ENCODE measurements at places on chromosomes 13 and 19.
A peak's percentile ranks its signal among the peaks of the same experiment; 100 is the strongest.

- peak; percentile 40 for DNase-seq
Observed at GRCh38 chr19:3186160-3186688, 494 bp downstream of the NCLN start.

DNA sequence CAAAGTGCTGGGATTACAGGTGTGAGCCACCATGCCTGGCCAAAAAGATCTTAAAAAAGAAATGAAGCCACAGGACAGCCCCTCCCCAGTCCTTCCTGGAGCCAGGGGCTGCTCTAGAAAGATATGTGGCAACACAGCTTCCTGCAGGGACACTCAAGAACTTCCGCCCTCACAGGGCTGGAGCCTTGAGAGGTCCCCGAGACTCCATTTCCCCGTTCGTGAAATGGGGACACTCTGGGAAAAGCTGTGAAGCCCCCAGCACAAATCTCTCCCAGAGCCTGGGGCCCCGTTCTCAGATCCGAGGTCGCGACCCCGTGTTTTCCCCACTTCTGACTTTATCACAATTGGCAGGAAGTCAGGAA is 2.5 kb upstream of the GPX4 start:
- no peak for DNase-seq

DNA sequence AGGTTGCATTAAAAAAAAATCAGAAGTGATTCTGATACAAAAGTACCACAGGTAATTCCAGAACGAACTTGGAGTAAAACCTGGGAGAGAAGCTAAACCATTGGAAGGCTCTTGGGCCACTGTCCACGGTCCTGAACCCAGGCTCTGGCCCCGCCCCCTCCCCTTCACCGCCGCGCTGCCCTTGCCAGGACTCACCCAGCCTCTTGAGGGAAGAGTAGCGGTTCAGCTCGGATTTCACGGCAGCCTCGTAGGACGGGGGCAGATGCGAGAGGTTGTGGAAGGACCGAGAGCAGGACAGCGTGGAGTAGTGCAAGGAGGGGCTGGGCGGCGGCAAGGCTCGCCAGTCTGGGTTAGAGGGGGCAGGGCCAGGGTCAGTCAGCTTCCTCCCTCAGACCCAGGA is 5.7 kb downstream of the SHISA7 start:
- DNase-seq, result no peak

DNA sequence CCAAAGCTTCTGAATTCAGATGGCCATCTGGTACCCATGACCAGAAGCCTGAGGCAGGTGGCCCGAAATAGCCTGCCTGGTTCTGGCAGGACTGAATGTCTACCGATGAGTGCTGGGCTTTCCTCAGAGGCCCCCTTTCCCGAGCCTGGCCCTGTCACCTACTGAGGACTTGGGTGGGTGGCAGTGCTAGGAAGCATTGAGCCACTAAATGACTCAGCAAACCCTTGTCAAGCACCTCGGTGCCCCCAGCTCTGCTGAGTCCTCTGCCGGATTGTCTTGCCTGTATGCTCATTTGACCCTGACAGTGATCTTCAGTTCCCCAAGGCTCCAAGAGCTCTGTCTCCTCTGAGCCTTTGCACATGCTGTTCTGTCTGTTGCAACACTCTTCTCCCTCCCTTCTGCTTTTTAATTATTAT is 17.9 kb downstream of the PPP1R37 start:
- DNase-seq, result no peak

DNA sequence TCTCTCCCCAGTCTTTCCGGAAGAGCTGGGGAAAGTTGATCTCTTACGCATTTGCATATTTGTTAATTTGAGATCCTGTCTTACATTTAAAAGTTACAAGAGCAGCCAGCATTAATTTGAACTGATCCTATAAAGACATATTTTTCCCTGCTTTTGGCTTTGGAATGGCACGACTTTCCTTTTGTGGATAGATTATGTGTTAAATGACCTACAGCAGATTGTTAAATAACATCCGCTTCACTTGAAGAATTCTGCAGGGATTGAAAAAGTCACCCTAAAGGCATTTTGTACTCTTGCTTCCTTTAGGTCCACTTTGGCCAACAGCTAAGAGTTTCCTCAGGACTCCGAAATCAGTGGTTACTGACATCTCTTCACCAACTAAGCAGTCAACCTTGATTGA is 334.0 kb downstream of the TBC1D4 start:
- no peak for DNase-seq

DNA sequence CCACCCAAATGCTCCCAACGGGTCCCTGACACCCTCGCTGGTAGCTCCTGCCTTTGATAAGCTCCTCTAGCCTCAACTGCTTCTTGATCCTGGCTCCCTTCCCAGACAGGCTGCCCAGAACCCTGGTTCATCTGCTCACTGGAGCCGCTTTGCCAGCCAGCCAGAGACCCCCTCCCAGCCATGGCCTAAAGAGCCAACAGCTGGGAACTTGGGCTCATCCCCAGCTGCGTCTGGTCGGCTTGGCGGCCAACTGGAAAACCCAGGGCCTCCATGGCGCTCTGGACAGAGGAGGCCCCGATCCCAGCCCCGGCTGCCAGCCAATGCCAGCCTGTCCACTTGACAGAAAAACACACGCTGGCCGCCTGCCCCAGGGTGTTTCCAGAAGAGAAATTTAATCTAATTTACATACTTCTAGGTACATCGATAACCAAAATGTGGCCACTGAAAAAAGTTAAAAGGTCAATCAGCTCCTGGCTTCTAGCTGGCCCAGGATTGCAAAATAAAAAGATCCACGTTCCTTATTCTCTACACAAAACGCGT is 3.0 kb upstream of the AKAP8L start:
- no peak for DNase-seq

DNA sequence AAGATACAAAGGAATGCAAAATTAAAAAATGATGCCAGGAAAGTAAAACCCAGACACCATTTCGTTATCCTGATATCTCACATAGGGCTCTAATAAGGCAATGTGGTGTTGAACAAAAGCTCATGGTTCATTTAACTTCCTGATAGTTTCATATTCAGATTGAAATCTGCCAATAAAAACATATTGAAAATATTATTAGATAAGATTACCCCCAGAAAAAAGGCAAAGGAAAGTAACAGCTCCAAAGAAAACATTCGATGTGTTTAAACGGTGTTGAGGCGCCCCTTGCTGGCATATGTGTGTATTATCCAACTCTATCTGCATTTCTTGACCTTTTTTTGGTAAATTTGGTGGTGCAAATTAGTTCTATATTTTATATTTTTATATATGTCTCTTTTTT is 75.9 kb downstream of the ESD start:
- peak; percentile 46 for DNase-seq

DNA sequence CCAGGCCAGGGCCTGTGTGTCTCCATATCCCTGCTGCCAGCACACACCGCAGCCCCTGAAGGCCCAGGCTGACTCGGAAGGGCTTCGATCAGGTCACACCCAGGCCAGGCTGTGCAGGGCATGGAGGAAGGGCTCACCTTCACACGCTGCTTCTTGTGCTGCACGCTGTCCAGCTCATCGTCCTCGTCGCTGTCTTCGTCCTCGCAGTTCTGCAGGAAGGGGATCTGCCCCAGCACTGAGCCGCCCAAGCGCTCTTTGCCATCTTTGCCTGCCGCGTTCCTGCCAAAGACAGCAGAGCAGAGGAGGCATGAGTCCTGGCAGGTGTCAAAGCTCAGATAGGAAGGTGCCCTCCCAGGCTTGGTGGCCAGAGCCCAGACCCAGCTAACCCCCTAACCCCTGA is 13.7 kb upstream of the PRKD2 start:
- DNase-seq, result no peak

DNA sequence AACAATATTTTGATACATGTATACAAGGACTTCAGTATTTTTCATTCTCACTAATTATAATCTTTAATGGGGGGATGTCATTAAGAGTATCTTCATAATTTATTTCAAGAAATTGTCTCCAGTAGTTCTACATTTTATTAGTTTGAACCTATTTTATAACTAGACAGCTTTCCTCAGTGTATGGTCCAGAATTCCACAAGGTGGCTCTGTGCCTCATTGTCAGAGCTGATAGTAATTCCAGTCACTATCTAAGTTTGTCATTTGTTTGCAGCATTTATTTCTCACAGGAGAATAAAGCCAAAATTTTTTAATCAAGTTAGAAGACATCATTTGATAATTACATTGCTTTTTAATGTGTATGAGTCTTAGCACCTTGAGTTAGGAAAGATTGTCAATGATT is 1633.0 kb upstream of the PCDH20 start:
- peak; percentile 23 for DNase-seq

GRCh38 chr19:12841094-12841493 is 2.8 kb downstream of the MAST1 start:
- DNase-seq, result peak; percentile 99

DNA sequence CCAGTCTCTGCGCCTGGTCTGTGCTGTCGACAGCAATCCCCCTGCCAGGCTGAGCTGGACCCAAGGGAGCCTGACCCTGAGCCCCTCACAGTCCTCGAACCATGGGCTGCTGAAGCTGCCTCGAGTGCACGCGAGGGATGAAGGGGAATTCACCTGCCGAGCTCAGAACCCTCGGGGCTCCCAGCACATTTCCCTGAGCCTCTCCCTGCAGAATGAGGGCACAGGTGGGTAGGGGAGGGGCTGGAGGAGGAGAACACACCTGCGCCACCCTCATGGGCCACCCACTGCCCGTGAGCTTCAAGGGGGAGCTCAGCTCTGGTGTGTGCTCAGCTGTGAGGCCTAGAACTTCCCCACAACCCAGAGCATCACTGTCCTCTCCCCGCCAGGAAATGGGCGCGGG is 38.6 kb upstream of the CD33 start:
- peak; percentile 9 for DNase-seq

DNA sequence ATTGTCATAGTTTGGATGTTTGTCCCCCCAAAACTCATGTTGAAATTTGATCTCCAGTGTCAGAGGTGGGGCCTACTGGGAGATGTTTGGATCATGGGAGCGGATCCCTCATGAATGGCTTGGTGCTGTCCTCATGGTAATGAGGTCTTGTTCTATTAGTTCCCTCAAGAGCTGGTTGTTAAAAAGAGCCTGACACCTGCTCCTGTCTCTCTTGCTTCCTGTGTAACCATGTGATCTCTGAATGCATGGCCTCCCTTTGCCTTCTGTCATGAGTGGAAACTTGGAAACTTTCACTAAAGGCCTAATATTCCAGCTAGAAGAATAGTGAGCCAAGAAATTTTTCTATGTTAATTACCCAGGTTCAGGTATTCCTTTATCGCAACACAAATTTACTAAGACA is 311.4 kb upstream of the ATXN8OS start:
- peak; percentile 5 for DNase-seq

DNA sequence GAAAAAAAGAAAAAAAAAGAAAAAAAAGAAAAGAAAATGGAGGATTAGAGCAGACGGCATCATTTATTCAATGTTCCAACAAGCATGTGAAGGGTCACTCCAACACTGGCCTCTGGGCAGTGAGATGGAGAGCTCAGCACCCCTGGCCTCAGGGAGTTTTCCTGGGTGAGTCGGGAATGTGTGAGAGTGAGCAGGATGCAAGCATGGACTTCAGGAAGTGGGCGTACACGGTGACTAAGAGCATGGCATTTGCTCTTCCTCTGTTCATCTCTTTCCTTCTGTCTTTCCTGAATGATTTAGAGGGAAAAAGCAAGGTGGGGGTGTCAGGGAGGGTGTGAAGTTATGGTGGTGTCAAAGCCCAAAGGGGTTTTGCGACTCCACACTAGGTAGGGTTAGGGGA is 682 bp upstream of the CABP5 start:
- no peak for DNase-seq

GRCh38 chr13:60645676-60646075 is 248.7 kb downstream of the TDRD3 start:
- DNase-seq, result peak; percentile 46

GRCh38 chr19:10575011-10575716 is 6.4 kb upstream of the CDKN2D start:
- no peak for DNase-seq

- no peak for DNase-seq
Observed at GRCh38 chr13:30856005-30856790, 49.9 kb upstream of the MEDAG start.

- no peak for DNase-seq
Observed at GRCh38 chr13:41267106-41267505, 3.7 kb upstream of the MTRF1 start.

DNA sequence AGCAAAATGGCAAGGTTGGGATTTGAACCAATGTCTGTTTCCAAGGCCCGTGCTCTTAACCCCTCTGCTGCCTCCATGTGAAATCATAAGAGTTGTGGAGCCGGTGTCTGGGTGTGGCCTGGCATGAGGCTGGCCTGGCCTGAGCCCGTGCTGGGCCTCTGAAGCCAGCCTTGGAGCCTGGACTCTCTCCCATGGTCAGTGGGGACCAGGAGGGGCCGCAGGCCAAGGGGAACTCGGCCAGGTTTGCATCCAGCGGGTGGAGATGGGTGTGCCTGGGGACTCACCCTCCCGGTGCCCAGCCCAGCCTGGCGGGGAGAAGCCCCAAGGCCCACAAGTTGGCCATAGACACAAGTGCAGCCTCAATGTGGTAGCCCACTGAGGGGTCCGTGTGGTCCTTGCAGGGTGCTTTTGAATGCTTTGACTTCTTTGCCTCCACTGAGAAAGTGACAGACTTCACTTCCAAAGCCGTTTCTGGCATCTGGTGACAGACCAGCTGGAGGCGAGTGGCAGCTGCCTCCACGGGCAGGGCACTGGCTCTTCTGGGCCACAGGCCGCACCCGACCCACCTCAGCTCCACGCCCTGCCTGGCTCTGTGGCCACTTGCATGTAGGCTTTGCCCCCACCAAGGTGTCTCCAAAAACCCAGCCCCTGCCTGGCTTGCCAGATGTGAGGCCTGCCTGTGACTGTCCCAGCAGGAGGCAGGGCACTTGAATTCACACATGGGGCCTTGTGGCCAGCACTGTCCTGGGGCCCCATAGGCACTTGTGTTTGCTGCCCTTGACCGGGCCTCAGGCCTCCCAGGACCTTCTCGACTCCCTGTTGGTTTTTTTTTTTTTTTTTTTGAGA is 26.2 kb upstream of the NCCRP1 start:
- DNase-seq, result no peak

DNA sequence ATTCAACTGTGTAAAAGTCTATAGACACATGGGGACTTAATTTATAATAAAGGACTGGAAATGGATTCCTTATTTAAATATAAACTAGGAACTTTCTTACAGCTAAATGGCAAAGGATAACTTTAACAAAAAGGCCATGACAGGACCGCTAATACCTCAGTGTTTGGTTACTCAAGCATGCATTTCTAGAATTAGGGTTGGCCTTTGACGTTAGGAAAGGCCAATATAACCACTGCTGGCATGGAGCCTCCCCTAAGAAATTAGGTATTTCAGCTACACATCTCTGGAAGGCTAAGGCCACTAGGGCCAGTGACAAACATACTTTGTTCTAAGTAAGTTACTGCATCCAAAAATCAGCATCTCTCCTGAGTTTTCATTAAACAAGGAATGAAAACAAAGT is 9.3 kb downstream of the PEG3 start:
- no peak for DNase-seq

DNA sequence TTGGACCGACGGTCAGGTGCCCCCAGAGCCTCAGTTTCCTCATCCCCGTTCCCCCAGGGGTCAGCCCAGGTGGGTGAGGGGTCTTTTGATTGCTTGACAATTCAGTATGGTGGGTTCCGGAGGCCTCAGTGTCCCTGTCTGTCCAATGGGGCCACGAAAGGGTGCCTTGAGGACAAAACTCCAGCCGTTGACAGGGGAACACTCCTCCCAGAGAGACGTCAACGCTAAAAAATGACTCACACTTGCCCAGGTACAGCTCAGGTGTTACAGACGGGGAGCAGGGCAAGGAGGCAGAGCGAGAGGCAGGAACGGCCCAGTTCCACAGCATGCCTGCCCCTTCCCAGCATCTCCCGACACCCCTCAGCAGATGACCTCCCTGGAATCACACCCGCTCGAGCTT is 1.8 kb downstream of the TNFAIP8L1 start:
- DNase-seq, result peak; percentile 37

Data from NCI-H69 (cell line).